ENCODE measurements at places on chromosomes 7 and 10.

- no peak for DNase-seq
These were observed 54.8 kb upstream of the ECHDC3 start for GRCh38 chr10:11687357-11687771.

DNA sequence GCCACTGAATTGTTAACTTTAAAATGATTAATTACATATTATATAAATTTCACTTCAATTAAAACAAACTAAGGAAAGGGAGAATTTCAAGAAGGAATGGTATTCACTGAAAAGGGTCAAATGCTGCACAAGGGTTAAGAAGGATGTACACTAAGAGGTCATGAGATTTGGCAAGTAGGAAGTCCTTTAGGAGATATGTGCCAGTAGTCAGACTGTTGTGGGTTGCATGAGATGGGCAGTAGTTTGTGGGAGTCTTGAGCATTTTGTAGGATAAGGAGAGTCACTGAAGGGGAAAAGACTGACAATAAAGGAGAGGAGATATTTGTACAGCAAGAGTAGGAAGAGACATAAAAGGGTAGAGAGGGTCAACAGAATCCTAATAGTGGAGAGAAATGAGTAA is 12.4 kb upstream of the PTPN12 start:
- no peak for DNase-seq

DNA sequence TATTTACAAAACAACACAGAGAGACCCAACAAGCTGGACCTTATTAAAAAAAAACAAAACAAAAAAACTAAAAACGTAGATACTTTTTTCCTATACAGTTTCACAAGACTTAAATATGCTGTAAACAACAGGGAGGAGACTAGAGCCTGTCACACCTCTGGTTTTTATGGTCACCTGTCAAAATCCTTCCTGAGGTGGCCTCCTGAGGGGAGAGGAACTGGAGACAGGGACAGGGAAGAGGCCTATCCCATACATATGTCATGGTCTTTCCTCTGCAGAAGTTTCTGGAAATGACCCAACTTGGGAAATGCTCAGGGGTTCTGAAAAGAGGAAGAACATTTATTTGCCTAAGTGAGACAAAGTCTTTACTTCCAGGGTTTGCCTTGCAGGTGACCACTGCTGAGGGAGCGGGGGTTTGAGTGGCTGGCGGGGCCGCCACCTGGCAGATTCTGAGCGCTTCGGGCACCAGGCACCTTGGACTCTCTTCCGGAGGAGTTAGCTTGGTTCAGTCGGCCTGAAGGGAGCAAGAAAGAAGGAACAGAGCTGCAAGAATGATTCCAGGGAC is 18.3 kb downstream of the CPA1 start:
- DNase-seq = no peak

DNA sequence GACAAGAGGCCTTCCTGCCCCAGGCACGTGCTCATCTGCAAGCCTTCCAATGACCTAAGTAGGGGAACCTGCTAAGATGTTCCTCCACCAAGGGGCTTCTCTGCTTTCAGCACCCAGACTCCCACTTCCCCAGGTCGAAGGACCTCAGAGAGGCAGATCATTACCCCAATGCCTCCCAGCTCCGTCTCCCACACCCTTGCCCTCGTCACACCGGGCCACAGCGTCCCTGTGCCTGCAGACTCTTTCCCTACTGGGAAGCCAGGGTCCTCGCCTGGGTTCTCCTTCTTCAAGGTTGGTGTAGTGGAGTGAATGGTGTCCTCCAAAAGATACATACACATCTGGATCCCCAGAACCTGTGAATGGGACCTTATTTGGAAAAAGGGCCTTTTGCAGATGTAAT is 151.9 kb downstream of the UBE2H start:
- DNase-seq = no peak

- no peak for DNase-seq
These were observed 27.3 kb downstream of the KNDC1 start for GRCh38 chr10:133187091-133187905.

DNA sequence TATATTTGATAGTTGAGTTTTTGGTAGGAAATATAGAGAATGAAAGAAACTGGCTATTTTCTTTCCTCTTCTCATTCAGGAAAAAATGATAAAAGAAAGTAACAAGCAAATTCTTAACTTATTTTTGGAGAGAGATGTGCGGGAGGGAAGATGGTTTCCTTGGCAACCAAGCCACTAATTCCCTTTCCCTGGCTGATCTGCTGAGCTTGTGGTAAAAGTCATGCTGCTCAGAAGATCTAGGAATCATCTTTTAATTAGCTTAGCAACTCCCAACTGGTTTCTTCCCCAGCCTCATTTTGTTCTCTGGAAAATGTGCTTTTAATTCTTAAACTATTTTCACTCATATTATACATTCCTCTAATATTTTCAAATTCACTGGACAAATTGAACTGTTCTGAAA is 11.8 kb downstream of the UROS start:
- DNase-seq = peak; percentile 45

- no peak for DNase-seq
These were observed 57.4 kb downstream of the NEUROG3 start for GRCh38 chr10:69515699-69516259.

GRCh38 chr10:132175907-132176581 is 10.7 kb upstream of the DPYSL4 start:
- no peak for DNase-seq

DNA sequence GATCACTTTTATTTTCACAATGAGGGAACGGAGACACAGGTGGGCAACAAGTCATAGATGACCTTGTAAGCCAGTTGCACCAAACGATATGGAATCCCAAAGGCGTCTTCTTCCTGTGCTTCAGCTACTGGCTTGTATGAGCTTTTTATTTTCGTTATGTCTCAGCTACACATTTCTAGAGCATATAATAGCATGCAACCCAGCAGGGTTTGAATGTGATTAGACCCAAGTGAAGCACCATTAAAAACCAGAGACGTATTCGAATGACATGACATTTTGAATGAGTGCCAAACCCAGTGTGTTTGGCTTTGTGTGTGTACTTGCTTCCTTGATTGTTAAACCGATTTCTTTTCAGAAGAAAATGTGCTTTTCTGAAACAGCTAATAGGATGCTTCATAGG is 963.2 kb upstream of the CELF2 start:
- DNase-seq = no peak

DNA sequence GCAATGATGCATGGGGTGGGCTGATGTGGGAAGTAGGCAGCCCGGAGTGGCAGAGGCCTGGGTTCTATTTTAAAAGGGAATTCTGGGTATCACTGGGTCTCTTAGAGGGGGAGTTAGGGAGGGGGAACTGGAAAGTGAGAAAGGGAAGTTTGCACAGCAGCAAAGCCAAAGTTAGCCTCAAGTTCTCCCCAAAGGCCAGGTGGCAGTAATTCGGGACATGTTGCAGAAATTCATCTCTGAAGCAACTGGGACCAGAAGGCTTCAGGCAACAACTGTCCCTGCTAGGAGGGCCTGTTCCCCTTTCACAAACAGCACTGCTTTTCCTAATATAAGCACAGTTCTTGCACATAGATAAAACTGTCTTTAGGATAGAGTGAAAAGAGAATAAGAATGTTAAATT is 67.4 kb downstream of the NOD1 start:
- DNase-seq = no peak

DNA sequence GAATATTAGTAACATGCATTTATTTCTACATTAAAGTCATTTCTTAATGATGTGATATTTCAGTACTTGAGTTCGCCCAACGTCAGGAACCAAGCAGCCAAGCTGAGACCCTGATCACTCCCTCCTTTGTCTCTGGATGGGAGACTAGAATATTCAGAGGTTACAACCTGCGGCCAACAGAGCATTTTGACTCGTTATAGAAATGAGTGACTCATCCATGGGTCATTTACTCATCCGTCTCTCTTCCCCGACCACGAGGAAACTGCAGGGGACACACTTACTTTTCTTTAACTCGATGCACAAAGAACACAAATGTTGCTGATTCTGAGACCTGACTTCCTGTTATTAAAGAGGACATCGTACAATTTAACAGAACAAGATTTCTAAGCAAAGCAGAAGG is 343.3 kb downstream of the FRMD4A start:
- no peak for DNase-seq

GRCh38 chr10:121633056-121633455 is 34.8 kb upstream of the FGFR2 start:
- DNase-seq = no peak

DNA sequence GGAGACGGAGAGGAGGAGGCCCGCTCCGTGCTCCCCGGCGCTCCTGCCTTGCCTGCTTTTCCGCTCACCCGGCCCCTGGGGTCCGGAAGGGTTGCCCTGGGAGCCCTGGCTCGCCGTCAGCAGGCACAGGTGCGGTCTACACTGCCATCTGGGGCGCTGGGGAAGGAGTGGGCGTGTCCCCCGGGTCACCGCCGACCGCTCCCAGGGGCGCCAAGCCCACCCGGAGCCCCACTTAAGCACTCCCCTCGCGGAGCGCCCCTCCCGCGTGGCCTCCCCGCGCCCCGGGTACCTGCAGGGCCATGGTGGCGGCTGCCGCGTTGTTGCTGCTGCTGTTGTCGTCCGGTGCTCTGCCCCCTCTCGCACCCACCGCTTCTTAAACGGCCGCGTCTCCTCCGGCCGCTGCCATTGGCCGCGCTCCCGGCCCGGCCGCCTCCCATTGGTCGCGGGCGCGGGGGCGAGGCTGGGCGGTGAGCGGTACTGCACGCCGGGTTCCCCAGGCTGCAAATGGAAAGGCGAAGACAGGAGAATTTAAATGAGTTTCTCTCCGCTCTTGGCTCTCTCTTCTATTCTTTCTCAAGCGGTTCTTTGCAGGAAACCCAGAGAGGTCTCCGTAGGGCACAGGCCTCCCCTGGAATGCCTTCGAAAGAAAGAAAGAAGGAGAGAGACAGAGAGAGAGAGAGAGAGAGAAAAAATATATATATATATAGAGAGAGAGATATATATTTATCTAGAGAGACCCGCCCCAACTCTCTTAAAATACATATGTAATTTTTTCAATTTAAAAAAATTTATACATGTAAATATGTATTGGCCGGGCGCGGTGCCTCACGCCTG is at the start of gene ACBD7:
TSS of gene ACBD7 (minus strand) at position 349 of the 834 bp plus-strand sequence. CDS start at position 301, 48 bp downstream.
- DNase-seq = no peak

DNA sequence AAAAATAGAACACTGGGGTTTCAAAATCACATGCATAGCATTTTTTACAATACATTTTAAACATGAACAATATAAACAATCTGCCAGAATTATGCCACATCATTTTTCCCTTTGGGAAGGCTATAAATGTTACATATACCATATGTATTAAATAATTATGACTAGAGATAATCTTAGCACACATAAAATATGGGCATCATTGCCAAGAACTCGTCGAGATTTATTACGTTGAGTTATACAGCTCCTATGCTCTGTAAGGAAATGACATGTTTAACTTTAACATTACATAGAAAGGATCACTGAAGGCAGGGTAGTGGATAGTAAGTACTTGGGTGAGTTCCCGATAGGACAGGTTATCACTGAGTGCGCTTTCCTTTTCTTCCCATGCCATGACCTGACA is 267.8 kb downstream of the PARD3 start:
- DNase-seq = no peak

DNA sequence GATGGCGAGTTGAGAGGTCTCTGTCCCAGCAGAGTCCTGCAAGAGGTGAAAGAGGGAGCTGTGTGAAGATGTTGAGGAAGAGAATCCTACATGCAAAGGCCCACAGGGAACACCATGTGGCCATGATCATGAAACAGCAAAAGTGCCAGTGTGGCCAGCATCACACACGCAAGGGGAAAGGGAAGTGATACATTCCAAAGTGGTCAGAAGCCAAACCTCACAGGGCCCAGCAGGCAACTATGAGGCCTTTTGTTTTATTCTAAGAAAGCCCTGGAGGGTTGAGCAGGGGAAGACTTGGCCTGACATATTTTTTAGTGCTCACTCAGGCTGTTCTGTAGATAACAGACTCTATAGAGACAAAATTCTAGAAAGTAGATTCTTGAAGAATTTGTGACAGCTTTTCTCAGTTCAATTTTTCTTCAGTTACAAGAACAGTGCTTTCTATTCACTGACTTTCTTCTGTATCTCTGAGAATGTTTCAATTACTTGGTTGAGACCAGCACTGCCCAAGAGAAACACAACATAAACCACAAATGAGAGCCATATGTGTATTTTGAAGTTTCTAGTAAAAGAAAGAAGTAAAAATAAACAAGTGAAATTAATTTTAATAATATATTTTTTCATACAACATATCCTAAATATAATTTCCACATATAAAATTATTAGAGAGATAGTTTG is 82.3 kb downstream of the HTR7 start:
- peak; percentile 11 for DNase-seq

DNA sequence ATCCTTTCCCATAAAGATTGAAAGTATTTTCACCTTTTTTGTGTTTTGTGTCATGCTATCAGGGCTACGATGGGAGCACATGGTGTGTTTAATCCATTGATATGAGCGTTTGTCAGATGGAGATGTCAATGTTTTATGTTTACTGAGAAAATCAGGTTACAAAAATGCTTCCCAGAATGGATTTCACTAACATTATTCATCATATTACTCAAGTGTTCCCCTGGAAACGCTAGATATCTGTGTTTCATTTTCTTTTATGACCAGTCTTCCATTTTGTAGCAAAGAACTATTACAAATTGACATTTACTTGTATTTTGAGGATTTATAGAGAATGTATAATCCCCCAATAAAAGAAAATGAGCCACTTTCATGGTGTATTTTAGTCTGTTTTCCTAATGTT is 293.5 kb upstream of the AKR1E2 start:
- peak; percentile 90 for DNase-seq

DNA sequence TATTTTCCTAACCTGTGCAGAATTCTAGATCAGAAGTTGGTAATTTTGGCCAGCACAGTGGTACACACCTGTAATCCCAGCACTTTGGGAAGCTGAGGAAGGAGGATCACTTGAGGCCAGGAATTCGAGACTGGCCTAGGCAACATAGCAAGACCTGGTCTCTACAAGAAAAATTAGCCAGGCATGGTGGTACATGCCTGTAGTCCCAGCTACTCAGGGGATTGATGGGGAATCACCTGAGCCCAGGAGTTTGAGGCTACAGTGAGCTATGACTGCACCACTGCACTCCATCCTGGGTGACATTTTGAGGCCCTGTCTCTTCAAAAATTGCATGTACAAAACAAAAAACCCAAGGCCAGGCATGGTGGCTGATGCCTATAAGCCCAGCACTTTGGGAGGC is 8.6 kb downstream of the PGAM1 start:
- DNase-seq = no peak

DNA sequence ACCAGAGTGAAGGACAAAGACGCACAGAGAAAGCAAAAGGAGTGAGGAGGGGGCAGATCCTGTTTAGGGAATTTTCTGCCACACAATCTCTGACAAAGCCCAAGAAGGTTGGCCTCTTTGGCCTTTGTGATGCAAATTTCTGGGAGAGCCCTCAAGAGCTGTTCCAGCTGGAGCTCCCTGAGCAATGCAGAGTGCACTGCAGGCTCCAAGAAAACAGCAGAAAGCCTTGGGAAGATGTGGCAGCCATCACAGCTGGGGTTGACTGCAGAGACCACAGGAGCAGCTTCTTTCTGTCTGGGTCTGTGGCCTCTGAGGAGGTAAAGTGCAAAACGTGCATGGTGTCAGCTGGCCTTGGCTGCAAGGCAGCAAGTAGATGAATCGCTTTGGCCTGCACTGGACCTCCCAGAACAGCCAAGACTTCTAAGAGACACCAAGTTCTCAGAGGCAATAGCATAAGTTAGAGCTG is 200.2 kb downstream of the ELMO1 start:
- no peak for DNase-seq

- peak; percentile 70 for DNase-seq
These were observed 159.1 kb downstream of the GFRA1 start for GRCh38 chr10:116113721-116114501.

Data from GM04503 (cell line).